Activated T-cell treated with anti-CD3 and anti-CD28 coated beads for 4 hours (primary cell): ENCODE measurements at places on chromosomes 7 and 10.

DNA sequence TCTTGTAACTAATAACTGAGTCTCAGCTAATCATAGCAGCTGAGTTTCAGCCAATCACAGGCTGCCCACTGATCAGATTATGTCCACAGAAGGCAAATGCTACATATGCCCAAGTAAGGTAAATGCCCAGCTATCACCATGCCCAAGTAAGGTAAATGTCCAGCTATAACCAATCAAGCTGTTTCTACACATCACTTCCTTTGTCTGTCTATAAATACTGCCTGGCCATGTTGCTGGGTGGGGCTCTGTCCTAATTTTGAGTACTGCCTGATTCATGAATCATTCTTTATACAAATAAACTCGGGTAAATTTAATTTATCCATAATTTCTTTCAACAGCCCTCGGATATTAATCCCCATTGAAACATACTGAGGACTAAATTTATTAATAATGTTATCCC, 312.4 kb downstream of the CACNA2D1 start:
- DNase-seq, result no peak

- no peak for DNase-seq
Observed at GRCh38 chr7:42685911-42686310, 226.0 kb downstream of the C7orf25 start.

- no peak for DNase-seq
Observed at GRCh38 chr10:91552274-91553095, 80.4 kb downstream of the PPP1R3C start.

GRCh38 chr10:72011016-72011415, 46.8 kb downstream of the CHST3 start:
- DNase-seq, result no peak

- no peak for DNase-seq
Observed at GRCh38 chr10:9922126-9922870, 1095.4 kb upstream of the CELF2 start.

- no peak for DNase-seq
Observed at GRCh38 chr7:28328146-28328545, 84.2 kb upstream of the CREB5 start.

DNA sequence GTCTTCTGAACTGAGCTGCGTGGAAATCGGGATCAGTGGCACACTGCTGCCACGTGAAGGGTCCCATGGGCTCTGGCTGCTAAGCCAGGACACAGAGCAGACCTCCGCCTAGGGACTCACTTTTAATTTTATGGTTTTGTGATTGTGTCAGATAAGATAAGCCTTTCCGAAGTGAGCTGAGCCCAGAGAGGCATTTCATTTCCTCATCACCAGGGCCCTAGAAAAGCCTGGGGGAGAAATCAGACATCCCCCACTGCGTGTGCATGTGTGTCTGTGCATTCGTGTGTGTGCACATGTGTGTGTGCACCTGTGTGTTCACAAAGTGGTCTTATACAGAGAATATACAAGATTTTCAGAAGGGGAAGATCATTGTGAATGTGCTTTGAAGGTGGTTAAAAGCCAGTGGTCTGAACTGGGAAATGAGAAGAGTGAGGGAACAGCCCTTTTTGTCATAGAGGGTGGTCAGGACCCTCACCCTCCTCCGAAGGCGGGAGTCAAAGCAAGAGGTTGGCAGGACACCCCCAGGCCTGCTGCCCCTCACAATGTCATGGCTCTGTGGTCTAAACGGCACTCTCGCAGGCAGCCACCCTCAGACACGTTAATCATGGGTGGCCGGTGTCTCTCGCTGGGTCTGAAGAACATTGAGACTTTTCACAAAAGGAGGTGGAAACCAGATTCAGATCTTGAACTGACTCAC, 176.1 kb upstream of the PFKP start:
- DNase-seq, result no peak

DNA sequence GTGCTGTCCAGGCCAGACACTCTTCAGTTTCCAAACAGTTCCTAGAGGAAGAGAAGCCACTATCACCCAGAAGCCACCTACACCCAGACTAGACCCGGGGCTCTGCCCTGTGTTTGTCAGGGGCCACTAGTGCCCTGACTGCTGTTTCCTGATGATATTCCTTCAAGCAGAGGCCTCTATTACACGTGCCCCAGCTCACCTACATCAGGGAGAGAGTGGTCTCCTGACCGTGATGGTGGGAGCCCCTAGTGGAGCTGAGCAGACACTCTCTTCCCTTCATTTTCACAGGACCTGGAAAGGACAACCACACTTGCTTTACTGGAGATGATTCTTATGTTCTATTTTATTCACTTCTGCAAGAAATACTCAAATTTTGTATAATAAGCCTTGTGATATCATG, 9.2 kb downstream of the ZNF394 start:
- DNase-seq, result no peak

GRCh38 chr7:18503126-18503866, 7.7 kb downstream of the HDAC9 start:
- no peak for DNase-seq

- no peak for DNase-seq
Observed at GRCh38 chr7:96084881-96085553, 236.9 kb downstream of the SLC25A13 start.

DNA sequence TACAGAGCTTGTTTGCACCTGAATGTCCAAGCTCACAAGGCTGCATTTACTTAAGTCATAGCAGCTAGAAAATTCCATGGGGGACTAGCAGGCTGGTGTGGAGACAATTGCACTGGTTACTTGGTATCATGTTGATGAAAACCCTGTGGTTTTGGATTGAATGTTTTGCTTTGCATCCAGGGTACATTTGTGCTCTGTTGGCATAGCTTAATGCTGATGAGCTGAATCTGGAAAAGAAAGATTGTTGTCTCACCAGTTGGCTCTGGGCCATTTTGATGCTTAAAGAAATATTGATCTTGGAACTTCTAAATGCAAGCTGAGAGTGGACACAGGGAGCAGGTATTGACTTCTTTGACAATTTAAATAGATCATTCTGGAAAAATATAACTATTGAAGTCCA, 122.5 kb upstream of the MBL2 start:
- no peak for DNase-seq

DNA sequence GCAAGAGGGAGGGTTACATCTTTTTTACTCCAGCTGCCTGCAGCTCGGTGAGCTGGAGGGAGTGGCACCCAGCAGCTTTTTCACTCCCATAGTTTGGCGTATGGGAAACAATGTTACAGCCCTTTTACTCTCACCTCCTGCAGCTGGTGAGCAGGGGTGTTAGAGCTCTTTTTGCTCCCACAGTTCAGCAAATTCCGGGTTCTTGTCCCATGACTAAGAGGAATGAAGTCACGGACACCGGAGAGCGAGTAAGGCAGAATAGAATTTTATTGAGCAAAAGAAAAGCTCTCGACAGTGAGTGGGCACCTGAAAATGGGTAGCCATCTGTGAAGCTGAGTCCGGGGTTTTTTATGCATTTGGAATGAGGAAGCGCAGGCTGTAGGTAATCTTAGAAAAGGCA, 446.6 kb downstream of the GFRA1 start:
- DNase-seq, result no peak

- DNase-seq, result no peak
Observed at GRCh38 chr7:96675548-96675947, 34.1 kb downstream of the SEM1 start.

DNA sequence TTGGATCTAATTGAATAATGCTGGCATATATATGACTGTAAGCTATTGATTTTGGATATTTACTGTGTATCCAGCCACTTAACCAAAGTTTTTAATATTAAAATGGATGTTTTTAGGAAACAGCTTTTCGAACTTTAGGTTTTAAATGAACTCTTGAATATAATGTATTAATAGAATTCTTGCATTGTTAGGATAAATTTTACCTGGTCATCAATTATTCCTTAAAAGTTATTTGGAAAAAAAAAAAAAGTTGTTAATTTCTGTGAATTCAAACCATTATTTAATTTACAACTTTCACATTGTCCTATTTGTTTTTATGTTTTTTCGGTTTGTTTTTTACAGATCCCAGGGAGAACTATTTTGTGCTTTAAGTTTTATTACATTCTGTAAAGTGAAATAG, 9.8 kb downstream of the TMEM209 start:
- DNase-seq, result no peak

DNA sequence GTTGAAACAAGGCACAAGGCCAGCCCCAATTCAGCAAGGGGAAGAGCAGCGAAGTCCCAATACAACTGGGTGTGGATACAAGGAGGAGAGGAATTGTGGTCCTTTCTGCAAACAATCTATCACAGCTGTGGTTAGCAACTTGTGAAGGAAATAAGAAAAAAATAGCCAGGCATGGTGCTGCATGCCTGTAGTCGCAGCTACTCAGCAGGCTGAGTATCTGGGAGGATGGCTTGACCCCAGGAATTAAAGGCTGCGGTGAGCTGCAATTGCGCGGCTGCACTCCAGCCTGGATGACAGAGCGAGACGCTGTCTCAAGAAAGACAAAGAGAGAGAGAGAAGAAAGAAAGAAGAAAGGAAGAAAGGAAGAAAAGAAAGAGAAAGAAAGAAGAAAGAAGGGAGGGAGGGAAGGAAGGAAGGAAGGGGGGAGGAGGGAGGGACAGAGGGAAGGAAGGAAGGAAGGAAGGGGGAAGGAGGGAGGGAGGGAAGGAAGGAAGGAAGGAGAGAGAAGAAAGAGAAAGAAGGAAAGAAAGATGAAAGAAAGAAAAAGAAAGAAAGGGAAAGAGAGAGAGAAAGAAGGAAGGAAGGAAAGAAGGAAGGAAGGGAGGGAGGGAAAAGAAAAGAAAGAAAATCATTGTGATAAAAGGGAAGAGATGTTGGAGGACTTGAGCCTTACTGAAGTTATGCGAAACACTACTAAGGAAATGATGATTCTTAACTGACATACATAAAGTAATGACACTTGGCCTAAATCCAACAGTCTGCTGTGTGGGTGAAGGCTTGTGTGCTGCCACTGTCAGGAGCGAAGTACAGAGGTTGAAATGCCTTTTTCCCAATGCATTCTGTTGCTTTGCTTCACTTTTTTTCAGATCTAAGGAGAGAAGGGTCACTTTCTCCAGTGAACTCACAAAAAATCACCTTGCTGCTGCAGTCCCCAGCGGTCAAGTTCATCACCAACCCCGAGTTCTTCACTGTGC, 117.0 kb upstream of the STK17A start:
- no peak for DNase-seq

GRCh38 chr7:50921114-50921813, 138.6 kb upstream of the GRB10 start:
- DNase-seq, result peak; percentile 36

GRCh38 chr7:88306590-88307048, at the start of gene STEAP4:
Gene STEAP4, minus strand, starts transcription at chr7:88306894. Its CDS starts 22,625 bp downstream, at chr7:88284269.
- DNase-seq, result no peak

DNA sequence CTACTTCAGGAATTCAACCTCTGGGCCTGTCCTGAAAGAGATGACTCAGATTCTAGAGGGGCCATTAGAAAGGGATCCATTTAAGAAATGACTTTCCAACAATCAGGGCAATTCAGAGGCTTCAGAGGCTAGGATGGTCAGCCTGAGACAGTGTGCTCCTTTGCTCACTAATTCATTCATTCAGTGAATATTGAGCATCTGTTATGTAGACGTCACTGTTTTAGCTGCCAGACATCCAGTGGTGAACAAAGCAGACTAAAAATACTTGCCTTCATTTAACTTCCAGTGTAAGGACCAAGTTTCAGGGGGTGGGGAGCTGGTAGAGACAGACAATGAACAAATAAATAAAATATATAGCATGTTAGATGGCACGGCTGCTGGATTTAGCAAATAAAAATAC, 1.6 kb downstream of the KIAA1217 start:
- DNase-seq, result no peak

DNA sequence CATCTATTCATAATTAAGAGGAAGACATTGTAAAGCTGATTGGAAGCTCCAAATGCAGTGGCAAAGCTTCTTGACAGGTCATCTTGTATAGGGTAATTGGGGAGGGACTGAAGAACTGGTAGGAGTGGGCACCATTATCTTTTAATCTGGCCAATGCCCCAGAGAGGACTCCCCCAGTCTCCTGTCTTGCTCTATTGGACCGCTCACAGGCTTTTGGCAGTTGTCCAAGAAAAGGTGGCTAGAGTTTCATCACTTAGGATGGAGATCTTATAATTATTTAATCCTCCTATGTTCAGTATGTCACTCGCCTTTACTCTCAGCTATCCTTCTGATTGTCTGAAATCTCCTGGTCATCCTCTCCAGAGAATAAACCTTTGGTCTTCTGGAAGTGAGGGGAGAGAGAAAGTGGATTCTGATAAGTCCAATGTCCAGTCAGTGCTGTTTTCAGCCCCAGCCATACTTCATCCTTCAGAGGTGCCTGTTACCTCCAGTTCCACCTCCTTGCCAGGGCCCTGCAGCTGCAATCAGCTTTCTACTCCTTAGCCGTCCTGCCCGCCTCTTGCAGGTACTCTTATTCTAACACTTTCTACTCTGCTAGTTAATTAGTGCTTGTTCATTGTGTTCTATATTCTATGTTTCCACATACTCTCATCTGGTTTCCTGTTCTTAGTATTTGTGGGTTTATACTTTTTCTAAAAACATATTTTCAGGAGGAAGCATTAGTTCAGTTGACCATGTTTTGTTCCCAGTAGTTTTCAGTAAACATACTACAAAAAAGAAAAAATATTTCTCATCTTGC, 241.6 kb downstream of the NSUN6 start:
- no peak for DNase-seq

DNA sequence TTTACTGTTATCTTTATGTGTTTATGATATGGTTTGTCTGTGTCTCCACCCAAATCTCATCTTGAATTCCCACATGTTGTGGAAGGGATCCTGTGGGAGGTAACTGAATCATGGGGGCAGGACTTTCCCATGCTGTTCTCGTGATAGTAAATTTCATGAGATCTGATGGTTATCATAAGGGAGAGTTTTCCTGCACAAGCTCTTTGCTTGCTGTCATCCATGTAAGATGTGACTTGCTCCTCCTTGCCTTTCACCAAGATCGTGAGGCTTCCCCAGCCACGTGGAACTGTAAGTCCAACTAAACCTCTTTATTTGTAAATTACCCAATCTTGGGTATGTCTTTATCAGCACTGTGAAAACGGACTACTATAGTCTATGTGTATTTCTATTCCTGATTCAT, 539.0 kb downstream of the ARL4A start:
- DNase-seq, result no peak

DNA sequence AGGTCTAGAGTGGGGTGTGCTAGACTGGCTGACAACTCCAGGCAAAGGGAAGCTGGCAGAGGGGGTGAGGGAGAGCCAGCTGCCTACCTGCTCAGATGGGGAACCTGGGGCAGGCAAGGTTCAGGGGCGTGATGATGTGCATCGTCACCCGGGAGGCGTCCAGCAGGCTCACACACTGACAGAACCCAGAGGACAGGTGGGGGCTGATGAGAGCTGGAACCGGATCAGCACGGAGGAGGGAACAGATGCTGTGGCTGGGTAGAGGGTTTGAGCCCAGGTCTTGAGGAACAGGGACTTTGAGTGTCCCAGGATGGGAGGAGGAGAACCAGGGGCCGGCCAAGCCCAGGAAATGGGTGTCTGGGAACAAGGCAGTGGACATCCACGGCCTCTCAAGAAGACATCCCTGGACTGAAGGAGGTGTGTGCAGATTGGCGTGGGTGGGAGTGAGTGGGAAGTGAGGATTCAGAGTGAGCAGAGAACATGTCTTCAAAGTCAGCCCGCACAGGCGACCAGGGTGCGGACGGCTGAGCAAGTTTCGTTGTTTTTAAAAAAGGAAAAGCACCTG, 3.9 kb downstream of the RASGEF1A start:
- DNase-seq, result no peak

GRCh38 chr7:75925717-75926435, 10.9 kb downstream of the POR start:
- no peak for DNase-seq
